ENCODE measurements at places on chromosomes 7 and 10.

DNA sequence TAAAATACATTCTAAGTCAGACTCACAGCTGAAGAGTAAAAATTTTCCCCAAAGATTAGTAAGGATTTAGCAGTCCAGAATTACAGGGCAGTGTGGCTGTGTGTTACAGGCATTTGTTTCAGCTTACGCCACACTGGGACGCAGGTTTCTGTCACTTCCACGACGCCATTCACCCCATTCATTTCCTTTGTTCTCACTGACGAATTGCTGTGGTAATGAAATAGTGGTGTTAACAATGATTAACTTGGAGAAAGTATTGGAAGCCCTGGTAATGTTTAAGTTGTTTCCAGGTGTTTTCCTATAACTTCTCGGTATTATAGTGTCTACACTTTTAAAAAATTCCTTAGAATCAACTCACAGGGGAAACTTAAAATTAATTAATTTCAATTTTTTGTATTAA is 370.9 kb downstream of the SH2D4B start:
- no peak for DNase-seq

GRCh38 chr7:63104666-63105065 is 894.0 kb upstream of the ZNF722 start:
- DNase-seq: no peak

DNA sequence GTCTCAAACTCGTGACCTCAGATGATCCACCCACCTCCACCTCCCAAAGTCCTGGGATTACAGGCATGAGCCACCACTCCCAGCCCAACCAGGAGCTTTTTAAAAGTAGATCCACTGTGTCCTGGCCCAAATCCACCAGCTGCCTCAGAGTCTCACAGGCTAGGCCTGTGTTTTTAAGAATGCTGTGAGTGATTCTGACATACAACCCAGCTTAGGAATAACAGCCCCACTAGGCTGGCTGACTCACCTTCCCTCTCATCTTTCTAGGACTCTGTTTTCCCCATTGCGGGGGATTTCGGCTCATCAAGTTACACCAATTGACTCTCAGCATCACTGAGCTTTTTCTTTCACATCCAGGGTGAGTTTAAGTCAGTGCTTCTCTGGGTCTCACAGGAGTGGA is 207.6 kb downstream of the SKIDA1 start:
- no peak for DNase-seq

GRCh38 chr10:17649836-17650235 is 5.9 kb downstream of the STAM start:
- no peak for DNase-seq

- DNase-seq: no peak
Observed at GRCh38 chr7:144483189-144483588, 79.7 kb upstream of the NOBOX start.

GRCh38 chr7:41640487-41640886 is 62.4 kb downstream of the INHBA start:
- no peak for DNase-seq

All from left lung (tissue), 14 donors.